ENCODE measurements at places on chromosomes 5 and 9.

- DNase-seq = no peak
Observed at GRCh38 chr9:104843644-104844240, 79.8 kb downstream of the NIPSNAP3B start.

GRCh38 chr5:98292496-98292895 is 481.0 kb upstream of the RGMB start:
- no peak for DNase-seq

DNA sequence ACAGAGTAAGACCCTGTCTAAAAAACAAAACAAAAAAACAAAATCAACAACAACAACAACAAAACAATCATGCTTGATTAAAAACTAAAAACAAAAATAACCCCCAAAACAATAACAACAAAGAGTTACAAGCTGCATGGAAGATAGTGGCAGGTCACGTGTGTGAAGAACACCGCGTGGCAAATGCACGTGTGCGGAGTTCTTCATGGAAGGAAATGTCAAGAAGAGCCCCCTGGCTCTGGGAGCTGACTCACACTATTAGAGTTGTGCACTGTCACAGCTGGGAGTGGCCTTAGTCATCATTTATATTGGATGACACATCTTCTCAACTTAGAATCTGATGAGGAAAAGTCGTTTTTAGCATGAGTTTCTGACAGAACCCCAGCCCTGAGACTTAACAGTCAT is 110.5 kb downstream of the JMY start:
- DNase-seq = no peak

- DNase-seq = no peak
Observed at GRCh38 chr9:70411121-70411929, 3.1 kb downstream of the KLF9 start.

GRCh38 chr5:150399524-150400211 is 13.0 kb downstream of the CD74 start:
- no peak for DNase-seq

DNA sequence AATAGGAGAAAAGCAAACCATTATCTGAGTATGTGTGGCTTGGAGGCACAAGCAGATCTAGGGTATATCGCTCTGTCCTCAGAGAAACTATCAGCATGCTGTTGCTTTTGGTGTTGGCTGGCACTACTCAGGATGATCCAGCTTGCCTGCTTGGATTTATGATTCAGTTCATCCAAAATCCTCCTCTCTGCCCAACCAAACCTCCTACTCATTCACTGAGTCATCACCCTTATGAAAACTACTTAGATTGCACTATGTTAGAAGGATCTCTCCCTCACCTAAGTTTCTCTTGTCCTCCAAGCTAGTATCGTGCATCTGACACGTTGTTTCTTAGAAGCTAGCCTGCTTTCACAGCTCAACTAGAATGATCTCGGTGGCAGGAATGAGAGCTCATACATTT is 14.2 kb upstream of the ZBED3 start:
- DNase-seq = no peak

- no peak for DNase-seq
Observed at GRCh38 chr5:52743970-52744369, 43.7 kb upstream of the ITGA1 start.

- DNase-seq = no peak
Observed at GRCh38 chr9:131277910-131278701, 1.8 kb upstream of the FAM78A start.

DNA sequence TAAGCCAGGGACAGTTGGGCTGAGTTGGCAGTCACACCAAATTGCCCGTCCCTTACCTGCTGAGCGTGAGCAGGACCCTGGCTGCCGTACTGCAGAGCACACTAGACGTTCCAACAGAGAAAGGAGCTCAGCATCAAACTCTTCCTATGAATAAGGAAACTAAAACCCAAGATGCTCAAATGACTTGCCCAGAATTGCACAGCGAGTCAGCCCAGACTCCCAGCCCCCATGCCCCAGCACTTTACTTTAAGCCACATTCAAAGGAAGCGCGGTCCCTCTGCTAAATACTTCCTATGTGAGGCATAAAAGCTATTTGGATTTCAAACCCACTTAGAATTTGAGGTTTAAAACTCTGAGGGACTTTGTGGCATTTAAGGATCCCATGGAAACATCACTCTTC is 23.9 kb downstream of the PAX5 start:
- DNase-seq = no peak

DNA sequence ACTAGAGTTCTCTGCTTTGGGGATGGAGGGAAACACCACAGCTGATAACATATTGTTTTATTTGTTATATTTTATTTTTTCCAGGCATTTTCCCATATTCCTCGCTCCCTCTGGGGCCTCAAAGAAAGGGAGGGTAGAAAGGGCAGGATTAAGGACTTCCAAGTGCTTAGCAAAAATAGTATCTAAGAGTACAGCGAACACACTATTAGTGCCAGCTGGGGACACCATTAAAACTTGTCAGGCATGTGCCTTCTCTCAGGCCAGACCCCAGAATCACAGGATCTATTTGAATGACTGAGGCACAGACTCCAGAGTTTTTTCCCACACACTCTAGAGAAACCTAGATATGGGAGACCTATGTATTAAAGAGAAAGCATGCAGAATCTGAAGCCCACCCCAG is 451.0 kb upstream of the TRPC7 start:
- DNase-seq = no peak

DNA sequence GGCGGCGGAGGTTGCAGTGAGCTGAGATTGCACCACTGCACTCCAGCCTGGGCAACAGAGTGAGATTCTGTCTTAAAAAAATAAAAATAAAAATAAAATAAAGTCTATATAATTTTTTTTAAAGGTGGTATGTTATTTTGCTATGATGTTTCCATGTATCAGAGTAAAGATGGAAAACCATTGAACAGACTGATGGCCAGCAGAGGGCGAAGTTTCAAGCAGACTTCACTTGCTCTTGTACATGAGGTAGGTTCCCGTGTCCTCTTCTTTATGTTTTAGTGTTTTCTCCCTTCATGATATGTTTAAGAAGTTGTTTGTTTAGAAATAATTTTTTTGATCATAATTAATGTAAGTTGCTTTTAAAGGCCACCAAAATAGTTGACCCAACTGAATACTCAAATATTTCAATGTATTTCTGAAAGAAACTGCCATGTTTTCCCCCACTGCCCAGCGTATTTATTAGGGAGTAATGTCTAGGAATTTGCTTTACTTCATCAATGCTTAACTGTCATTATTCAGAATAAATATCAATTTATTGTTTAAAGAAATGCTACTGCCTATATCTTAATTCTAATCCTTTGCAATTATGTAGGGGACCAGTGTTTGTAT is 146.4 kb downstream of the HACD4 start:
- DNase-seq = no peak

- DNase-seq = no peak
Observed at GRCh38 chr9:111798786-111799185, 4.0 kb upstream of the SHOC1 start.

GRCh38 chr9:125683486-125683885 is 23.5 kb downstream of the MAPKAP1 start:
- no peak for DNase-seq

DNA sequence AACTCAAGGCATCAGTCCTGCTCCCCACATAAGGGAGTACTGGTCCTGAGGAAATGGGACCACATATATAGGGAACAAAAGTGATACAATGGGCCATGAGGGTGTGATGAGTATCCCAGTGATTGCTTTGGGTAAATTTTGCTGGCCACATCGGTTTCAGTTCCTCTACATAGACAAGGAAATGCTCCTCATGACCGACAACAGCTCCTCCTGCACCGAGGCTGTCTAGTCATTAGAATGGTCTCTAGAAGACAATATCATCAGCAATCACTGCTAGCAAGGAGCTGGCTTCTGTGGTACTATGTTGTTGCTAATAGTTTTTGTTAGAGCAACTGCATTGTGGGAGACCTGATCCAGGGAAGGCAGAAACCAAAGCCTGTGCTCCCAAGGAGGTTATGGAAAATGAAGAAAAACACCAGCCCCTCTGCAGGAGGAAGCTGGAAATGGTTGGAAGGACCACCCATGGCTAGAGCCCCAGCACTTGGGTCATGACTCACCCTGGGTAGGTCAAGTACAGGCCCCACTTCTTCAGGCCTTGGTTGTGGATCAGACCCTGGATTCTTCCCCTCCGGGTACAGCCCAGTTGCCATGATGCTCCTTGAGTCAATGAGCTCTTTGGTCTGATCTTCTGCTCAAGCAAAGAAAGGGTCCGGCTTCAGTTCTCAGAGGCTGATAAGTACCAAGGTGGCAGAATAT is 3.4 kb upstream of the CTSL start:
- DNase-seq = no peak

DNA sequence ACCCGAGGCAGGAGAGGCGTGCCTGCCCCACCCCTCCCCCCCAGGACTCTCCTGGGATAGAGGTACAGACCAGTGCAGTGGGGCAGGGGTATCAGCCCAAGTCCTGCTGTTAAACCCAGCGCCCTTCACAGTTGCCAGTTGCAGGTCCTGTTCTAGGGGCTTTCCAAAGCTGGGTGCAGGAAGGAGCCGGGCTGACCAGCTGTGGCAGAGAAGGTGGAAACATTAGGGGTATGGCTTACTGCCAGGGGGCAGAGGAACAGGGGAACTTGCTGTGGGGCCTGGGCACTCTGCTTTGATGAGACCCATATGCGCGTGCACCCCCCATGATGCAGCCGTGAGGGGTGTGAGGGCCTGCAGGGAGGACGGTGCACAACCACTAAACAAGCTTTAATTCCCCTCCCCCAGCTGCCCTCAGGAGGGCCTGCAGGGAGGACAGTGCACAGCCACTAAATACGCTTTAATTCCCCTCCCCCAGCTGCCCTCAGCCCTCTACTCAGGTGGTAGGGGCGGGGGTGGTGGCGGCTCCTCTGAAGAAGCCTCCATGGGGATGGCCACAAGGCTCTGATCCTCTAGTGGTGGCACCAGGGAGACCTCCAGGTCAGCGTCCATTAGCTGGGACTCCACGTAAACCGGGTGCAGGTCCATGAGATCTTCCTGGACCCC is 766 bp upstream of the LRRC26 start:
- DNase-seq = no peak

DNA sequence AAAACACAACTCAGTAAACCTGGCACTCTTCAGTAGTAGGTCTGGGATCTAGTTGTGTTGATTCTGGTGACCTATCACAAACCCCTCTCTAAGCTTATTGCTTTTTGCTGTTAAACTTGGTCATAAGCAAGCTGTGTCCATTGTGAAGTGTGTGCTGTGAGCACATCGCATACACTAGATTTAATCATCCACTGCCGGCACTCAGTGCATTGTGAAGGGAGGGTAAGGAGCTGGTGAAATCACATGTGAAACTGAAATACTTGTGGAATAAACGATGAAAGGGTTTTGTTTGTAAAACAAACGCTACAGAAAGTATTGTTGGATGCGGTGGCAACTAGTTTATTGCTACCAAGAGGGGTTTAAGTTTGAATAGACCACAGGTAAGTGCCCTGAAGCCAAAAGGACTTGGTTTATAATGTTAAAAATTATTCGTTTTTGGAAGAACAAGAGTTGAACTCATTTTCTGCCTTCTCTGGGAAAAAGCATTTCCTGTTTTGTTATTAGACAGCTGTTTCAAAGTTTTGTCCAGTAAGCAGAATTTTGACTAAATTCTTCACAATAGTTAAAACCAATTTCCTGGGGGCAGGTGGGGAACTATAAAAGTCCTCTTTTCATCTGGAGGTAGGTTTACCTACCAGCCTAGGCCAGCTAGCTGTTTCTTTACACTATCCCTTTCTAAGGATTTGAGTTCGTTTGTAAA is 24.6 kb downstream of the TJP2 start:
- DNase-seq = no peak

DNA sequence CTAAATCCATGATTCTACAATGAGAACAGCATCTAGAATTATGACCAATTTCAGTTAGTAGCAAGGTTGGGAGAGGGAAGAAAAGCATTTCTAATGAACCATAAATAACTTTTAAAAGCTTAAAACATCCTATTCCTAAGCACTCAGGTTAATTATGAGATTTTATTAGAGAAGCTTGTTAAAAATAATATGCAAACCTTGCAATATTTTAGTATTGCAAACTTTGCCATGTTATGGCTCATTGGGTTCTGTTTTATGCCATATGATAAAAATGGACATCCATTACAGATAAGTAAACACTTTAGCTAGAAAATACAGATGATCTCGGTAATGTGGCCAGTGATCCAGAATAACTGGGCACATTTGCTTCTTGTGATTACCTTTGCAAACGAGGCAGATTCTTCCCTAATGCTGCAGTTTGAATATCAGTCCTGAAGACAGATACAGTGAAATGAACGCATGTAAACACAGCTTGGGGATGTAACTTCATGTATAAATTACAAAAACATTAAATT is 447.0 kb downstream of the PLK2 start:
- DNase-seq = no peak

DNA sequence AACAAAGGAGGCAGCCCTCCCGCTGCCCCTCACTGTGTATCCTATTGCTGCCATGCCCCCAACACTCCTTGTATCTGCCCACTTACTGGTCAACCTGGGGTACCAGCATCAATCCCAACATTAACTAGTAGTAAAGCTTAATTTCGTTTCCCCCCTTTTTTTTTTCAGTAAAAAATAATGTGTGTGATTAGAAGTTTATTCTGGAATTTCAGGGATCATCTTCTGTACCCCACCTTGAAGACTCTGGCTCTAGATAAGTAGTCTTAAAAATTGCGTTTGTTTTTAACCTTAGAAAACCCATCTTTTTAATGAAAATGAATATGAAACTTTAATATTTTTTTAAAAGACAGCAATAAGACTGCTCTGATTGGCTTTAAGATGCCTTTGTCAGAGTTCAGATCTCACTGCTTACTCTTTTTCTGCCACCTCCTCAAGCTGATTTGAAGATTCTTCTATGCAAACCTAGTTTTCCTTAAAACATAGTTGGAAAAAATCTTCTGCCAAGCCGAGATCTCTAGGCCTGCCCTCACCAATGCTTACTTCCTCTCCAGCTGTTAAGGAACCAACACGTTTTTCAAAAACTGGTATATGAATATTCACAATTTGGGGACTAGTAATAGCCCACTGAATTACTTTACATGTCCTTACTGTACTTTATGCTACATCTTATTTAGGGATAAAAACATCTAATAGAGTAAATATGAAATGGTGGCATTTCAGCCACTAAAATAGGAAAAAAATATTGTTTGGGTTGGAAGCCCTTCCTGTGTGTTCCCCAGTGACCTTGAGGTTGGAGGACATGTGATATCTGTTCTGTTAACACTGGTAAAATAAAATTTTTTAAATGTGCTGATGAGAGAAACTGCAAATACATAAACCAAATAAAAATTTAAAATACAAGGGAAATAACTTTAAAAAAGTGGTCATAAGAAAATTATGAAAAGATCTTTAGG is 4.0 kb upstream of the RHOBTB3 start:
- DNase-seq = no peak

DNA sequence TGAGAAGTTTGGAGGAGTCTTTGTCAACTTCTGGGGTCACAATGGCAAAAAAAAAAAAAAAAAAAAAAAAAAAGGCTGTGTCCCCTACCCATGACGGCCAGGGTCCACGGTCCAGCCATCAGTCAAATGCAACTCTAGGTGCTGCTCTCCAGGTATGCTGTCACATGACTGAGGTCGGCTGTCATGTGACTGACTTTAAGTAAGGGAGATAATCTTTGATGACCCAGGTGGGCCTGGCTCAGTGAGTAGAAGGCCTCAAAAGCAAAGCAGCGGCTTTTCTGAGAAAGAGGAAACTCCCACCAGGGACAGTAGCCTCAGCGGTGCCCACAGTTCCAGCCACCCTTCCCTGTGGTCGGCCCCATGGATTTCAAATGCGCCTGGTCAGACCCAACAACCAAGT is 117.7 kb downstream of the ROR2 start:
- no peak for DNase-seq

GRCh38 chr5:101520417-101520816 is 617.3 kb upstream of the ST8SIA4 start:
- no peak for DNase-seq

GRCh38 chr5:156043351-156043750 is 283.6 kb upstream of the SGCD start:
- no peak for DNase-seq

Data from cerebellar nuclear complex (tissue), 1 donor.